ENCODE measurements at places on chromosomes 7 and 10. TPM values are rescaled to one million over a fixed set of nuclear protein-coding genes. Genes with fewer than 3 reads are reported as not detected.

GRCh38 chr7:137081321-137082093 is 213.1 kb downstream of the CHRM2 start:
- DNase-seq: peak; percentile 74

- no peak for DNase-seq
These were observed 118.0 kb upstream of the PRSS58 start for GRCh38 chr7:142375710-142376313.

- DNase-seq: no peak
These were observed 16.7 kb downstream of the TRIM56 start for GRCh38 chr7:101102026-101102425.

The AMPH gene
- 2.9 TPM for total RNA-seq

The VSTM2A gene
- not detected for total RNA-seq

- DNase-seq: no peak
These were observed 100.9 kb downstream of the XRCC2 start for GRCh38 chr7:152574892-152575548.

The OR2A2 gene
- not detected for total RNA-seq

The NEBL gene
- 1.2 TPM for total RNA-seq

The MLXIPL gene
- 16.3 TPM for total RNA-seq
